ENCODE measurements at places on chromosomes 6 and 20.

DNA sequence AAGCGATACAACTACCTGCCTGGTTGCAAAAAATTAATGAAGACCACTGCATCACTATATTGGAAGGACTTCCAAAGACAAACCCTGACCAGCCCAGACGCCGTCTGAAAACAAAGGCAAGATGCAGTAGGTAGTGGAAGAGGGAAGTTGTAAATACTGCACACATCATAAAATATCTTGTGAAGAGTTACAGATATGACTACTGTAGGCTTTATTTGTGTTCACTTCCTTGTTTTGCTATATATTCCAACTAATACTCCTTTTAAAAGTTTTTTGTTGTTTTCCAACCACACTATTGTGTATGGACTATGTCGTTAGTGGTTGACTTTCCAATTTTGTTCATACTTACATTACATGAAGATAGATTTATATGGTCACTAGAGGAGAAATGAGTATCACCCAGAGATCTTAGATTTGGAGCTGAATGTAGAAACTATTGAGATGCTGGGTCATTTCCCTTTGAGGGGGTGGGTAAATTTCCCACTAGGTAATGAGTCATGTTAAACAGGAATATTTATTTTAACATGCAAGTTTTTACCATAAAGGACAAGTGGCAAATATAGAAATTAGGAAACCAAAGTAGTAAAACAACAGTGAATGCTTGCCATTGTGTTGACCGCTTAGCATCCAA lies 16.6 kb upstream of the TXLNB start:
- DNase-seq: no peak

DNA sequence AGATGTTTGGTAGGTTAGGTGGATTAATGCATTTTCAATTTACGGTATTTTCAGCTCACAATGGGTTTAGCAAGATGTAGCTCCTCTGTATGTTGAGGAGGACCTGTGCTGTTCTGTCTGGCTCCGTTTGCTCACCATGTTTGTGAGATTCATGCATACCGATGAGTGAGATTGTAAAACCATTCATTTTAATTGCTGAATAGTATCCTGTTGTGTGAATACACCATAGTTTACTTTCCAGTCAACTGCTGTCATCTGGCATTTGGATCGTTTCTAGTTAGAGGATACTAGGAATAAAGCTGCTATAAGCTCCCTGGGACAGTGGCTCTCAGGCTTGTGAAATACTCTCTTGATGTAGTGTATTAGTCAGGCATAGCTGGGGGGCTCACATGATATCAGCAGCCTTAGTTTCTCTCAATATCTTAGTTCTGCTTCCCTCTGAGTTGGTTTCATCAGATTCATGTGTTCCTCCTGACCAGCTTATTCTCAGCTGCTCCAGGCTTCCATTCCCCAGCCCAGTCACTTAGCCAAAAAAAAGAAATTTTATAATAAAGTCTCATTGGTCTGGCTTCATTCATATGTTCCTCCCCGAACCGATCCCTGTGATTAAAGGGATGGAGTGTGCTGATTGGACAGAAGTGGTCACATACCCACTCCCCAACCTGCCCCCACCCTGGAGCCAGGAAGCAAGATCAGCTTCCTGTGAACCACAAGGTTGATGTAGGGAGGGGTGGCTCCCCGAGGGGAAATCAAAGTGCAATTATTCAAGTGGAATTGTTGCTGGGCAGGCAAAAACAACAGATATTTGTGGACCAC lies 10.9 kb upstream of the B4GALT5 start:
- no peak for DNase-seq

DNA sequence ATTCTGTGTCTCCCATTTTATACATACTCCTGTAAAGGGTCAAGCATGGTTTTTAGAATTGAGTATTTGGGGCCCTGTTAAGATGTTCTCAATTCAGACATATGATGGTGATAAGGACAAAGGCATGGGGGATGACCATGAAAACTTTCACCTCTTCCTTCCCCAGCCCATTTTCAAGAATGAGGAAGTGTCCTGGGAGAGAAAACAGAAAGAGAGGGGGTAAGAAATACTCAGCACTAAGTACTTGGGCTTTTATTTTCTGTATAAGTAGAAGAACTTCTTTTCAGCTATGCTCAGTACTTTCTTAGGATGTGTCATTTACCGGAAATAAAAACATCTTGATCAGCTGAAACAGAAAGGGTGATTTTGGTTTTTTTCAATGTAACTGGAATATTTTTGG lies 10.9 kb upstream of the MBOAT1 start:
- DNase-seq: no peak

- no peak for DNase-seq
Measured at GRCh38 chr20:47099093-47099492, 204.4 kb downstream of the EYA2 start.

GRCh38 chr6:154257067-154257466 lies 99.5 kb downstream of the IPCEF1 start:
- DNase-seq: no peak

GRCh38 chr20:53693262-53693871 lies 99.7 kb upstream of the ZNF217 start:
- no peak for DNase-seq

GRCh38 chr20:6053776-6054688 lies at the start of gene LRRN4:
TSS of gene LRRN4 (minus strand) at chr20:6054060. CDS start at chr20:6052799, 1,261 bp downstream.
- no peak for DNase-seq

GRCh38 chr6:167683028-167683862 lies 143.5 kb upstream of the AFDN start:
- no peak for DNase-seq

DNA sequence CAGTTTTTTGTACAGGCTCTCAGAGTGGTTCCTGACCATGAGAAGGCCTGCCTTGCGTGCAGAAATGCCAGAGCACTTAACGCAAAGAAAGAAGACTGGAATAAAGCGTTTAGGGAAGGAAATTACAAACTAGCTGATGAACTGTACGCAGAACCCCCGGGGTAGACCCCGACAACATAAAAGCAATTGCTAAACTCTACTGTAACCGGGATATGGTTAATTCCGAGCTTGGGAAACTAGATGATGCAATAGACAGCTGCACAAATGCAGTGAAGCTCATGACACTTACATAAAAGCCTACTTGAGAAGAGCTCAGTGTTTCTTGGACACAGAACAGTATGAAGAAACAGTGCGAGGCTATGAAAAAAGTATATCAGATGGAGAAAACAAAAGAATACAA lies 35.7 kb downstream of the CITED2 start:
- no peak for DNase-seq

- DNase-seq: no peak
Measured at GRCh38 chr6:150157081-150157480, 14.2 kb downstream of the PPP1R14C start.

DNA sequence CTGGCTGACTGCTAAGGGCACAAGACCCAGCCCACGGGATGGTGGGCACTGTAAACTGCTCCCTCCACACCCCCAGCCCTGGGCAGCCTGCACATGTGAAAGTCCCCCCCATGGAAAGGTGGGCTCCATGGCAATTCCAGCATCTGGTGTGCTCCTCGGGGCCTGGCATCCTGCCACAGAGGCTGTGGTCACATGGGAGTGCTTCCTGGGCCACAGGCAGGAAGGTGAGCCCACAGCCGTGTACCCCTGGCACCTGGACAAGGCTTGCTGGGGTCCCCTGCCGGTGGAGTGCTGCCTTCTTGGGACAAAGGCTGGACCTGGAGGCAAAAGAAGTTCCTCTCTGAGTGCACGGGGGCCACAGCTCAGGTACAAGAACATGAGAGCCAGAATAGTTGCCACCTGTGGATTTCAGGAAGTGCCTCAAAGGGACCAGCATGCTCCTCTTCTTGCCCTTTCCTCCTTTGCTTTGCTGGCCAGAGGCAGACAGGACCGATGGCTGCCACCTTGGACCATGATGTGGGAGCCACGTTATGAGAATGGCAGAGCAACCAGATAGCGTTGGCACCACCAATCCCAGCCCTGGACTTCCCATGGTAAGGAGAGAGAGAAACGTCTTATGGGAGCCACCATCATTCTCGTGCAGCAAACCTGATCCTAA lies 120.2 kb upstream of the MLN start:
- no peak for DNase-seq

GRCh38 chr6:81387163-81387562 lies 365.3 kb downstream of the TENT5A start:
- no peak for DNase-seq

DNA sequence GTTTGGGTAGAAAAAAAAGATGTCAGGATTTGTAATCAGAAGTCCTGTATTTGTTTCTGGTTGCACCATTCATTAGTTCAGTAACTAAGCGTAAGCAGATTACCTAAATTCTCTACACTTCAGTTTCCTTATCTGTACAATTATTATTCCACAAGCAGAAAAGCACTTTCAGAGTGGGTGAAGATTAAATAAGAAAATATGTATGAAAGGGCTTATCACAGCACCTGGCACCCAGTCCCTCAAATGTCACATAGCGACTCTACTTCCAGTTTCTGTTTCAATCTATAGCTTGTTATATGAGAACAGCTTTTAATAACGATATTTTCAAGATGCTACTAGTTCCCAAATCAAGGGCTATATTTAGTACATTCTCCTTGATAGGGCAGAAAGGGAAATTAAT lies 31.4 kb downstream of the RGS17 start:
- no peak for DNase-seq

- DNase-seq: no peak
Measured at GRCh38 chr6:107152638-107153430, 37.5 kb upstream of the BEND3 start.

GRCh38 chr6:56613247-56613851 lies 29.3 kb downstream of the DST start:
- DNase-seq: no peak

GRCh38 chr20:10861090-10861489 lies 187.3 kb upstream of the JAG1 start:
- no peak for DNase-seq

DNA sequence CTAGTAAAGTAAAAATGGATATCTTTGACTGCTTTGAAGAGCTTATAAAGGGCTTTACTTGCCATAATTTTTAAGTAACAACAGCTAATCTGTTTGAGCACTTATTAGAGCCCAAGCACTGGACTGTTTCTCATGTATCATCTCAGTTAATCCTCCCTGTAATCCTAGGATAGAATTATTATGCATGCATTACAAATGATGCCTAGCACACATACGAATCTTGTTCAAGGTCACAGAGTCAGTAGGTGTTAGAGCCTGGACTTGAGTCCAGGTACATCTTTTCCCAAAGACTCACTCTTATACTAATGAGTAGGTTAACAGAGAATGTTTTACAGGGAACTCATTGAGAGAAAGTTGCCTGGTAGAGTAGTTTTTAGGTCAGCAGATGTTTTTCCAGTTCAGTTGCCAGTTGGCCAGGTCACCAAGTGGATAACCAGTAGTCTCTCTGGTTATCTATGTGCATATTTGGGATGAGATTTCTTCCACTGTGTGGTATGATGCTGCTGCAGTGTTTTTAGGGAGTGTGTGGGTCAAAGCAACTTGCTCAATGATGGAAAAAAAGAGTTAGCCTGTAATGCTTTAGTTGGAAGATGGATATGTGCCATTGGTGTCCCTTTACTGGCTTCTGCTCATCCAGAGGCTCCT lies 32.3 kb upstream of the LAMA4 start:
- no peak for DNase-seq

DNA sequence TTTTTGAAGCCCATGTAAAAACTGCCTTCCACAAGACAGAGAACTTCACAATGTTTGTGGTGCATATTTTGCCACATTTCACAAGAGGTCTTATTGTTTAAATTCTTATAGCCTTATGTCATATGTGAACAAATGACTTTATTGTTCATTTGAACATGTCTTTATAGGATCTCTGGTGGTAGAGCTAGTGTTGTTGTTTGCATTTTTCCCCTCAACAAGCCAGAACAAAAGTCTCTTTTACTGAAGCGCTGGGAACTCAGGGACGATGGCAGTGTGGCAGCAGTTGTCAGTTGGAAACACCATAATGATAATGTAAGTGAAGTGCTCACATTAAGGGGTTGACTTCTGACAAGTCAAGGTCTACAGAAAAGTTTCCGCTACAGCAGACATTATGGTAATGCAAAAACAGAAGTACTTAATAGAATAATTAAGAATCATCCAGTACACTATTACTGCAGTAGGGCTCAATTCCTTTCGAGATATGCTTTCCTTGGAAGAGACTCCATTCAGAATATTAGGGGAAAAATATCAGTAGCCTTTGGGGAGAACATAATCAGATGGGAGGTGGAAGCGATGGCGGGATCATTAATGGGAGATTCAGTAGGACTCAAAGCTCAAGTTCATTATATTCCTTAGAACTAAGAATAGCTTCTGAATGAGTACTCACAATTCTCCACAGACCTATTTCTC lies 180.0 kb downstream of the GJA10 start:
- DNase-seq: no peak

DNA sequence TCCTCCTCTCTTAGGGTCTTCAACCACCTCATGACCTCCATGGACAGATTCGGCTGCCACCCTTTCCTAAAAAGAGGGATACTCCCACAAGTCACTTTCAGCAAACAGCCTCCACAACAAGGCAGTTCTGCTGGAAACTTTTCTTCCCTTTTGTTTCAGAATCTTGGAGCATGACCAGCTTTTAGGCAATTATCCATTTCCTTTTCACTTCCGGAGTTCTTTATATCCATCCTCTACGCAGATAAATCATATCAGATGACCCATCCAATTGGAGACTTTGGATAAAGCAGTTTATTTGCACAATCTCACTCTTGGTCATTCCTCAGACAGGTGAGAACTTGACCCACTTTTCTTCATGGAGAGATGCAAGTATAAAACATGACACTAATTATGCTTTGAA lies 398.5 kb downstream of the LMBRD1 start:
- DNase-seq: no peak

DNA sequence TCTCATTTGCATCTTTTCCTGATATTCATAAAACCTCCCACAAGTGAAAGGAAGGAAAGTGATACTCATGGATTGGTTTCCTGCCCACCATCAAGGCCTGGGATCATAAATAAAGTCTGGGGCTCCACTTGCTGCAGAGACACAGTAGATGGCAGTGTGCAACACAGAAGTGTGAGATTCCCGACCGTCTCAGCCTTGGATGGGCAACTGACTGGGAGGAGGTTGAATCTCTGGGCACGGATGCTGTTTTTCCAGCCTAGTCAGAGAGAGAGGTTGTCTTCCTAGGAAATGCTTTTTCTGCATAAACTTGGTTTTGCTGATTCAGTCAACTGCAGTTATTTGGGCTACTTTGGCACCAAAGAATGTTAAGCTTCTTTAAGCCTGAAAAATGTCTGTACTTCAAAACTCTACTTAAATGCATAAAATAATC lies 9.9 kb upstream of the RFPL4B start:
- DNase-seq: peak; percentile 77

GRCh38 chr6:105178636-105179035 lies 1.2 kb downstream of the POPDC3 start:
- no peak for DNase-seq

GRCh38 chr6:153023977-153024708 lies 21.6 kb upstream of the MTRF1L start:
- DNase-seq: peak; percentile 26

DNA sequence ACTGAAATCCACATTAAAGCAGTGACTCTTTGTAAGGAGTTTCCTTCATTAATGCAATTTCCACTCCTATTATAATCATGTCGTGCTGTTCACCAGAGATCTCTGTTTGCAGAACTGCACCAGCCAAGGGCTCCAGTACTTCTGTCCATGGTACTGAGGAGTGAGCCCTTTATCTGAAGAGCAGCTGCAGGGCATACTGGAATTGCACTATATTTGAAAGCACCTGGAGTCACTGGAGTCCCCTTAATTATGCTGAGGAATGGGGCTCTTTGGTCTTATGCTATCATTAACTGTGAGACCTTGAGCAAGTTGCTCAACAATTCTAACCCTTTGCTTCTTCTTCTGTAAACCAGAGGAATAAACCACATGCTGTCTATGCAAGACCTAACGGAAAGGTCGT lies 61.7 kb upstream of the NUP153 start:
- no peak for DNase-seq

Data from hepatic stellate cell (primary cell).